ENCODE measurements at places on chromosomes 1 and 21.

- DNase-seq = no peak
These were observed at the start of gene MMP23B for GRCh38 chr1:1631782-1632420. TSS of gene MMP23B (plus strand) at chr1:1632173. CDS start at chr1:1632219, 46 bp downstream.

GRCh38 chr1:185425163-185425562, 108.1 kb upstream of the IVNS1ABP start:
- DNase-seq = no peak

DNA sequence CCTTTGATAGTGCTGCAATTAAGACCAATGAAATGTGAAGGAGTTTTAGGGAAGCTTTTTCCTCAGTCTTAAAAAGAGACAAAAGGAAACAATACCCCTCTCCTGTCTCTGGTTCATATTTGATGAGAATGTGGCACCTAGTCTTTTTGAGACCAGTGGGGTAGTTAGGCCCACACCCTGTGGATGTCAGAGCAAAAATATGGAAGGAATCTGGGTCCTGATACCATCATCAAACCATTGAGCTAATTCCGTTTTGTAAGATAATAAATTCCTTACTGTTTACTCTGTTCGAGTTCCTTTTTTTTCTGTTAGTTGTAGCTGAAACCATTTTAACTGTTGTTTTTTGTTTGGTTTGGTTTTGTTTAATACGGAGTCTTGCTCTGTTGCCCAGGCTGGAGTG, 33.3 kb downstream of the PTPRC start:
- no peak for DNase-seq

- no peak for DNase-seq
These were observed 146.3 kb upstream of the DUSP10 start for GRCh38 chr1:221888218-221888617.

- DNase-seq = no peak
These were observed 1.9 kb downstream of the AGO1 start for GRCh38 chr1:35884934-35885333.
